Mesenteric fat pad (tissue), 1 donor: ENCODE measurements at places on chromosomes 13 and 19. TPM values are rescaled to one million over a fixed set of nuclear protein-coding genes. Genes with fewer than 3 reads are reported as not detected.

PEAK3 gene
- 2.6 TPM for total RNA-seq

HIPK4 gene
- 0.29 TPM for total RNA-seq

COX7A1 gene
- 273 TPM for total RNA-seq

ELSPBP1 gene
- total RNA-seq: not detected

PRDX2 gene
- 238 TPM for total RNA-seq

GDF15 gene
- 5.9 TPM for total RNA-seq

UBE2L5 gene
- 0.26 TPM for total RNA-seq

CELF5 gene
- total RNA-seq: not detected

DNA sequence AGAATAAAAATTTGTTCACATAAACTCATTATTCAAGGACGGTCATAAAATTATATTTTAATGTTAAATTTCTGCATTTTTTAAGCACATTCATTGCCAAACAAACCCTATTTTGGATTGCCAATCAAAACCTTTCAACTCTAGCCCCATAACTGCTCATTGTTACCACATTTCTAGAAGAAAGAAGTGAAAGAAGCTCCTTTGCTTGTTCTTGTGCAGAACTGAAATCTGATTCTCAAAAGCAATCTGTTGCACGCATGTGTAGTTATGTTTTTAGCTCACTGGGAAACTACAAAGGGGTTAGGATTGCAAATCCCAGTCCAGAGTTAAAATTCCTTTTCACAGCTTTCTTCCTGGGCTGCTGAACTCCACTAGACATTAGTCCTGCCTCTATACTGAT lies 109.5 kb upstream of the MIR17HG start:
- no peak for DNase-seq

GRCh38 chr13:95226932-95227695 lies 74.1 kb downstream of the ABCC4 start:
- no peak for DNase-seq

DNA sequence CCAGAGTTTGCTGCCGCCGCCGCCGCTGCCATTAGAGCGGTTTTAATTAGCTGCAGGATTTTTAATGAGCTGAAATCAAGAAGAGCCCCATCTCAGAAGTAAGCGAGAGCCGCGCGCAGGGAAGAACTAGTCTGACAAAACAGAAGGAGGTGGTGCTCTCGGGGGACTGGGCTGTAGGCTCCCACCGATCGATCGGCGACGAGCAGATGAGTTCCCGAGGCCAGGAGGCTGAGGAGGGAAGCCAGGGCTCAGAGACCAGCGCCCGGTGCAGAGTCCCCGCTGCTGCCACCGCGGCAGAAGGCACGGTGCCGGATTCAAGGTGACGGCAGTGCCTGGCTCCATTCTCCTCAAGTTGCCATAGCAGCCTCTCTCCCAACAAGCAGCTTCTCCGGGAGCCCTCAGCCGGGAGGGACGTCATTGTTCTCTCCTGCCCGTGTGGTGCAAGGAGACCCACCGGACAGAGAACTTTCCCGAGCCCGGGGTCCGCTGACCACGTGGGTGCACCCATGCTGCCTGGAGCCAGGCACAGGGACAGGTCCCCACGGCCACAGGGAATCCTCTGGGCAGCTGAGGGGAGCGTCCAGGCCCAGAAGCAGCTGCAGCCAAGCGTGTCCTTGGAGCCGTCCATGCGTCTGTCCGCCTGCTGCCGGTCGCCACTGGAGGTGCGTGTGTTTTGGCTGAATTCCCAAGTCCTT lies 62.9 kb downstream of the CHST8 start:
- no peak for DNase-seq

GRCh38 chr19:50508843-50509190 lies 2.2 kb downstream of the JOSD2 start:
- DNase-seq: no peak

GRCh38 chr19:30419568-30420180 lies 47.5 kb downstream of the ZNF536 start:
- DNase-seq: no peak

GRCh38 chr13:106314417-106314816 lies 221.0 kb downstream of the EFNB2 start:
- no peak for DNase-seq

GRCh38 chr13:46620471-46620870 lies 67.5 kb downstream of the LRCH1 start:
- DNase-seq: no peak

- DNase-seq: no peak
Measured at GRCh38 chr13:91540158-91540736, 141.8 kb downstream of the GPC5 start.
